Panc1 (cell line): ENCODE measurements at places on chromosomes 5 and 9. TPM values are rescaled to one million over a fixed set of nuclear protein-coding genes. Genes with fewer than 3 reads are reported as not detected.

CCNB1 gene
- total RNA-seq, result 262 TPM

CDC20B gene
- total RNA-seq, result 0.08 TPM

ARL14EPL gene
- not detected for total RNA-seq

FYB1 gene
- 0.46 TPM for total RNA-seq

PIK3R1 gene
- total RNA-seq, result 23.4 TPM

FRMD3 gene
- total RNA-seq, result 14.5 TPM

IL17B gene
- total RNA-seq, result not detected

EEIG1 gene
- total RNA-seq, result 361 TPM

PJA2 gene
- 33.6 TPM for total RNA-seq

BNC2 gene
- 5.7 TPM for total RNA-seq
